ENCODE measurements at places on chromosomes 1 and 21. TPM values are rescaled to one million over a fixed set of nuclear protein-coding genes. Genes with fewer than 3 reads are reported as not detected.

DNA sequence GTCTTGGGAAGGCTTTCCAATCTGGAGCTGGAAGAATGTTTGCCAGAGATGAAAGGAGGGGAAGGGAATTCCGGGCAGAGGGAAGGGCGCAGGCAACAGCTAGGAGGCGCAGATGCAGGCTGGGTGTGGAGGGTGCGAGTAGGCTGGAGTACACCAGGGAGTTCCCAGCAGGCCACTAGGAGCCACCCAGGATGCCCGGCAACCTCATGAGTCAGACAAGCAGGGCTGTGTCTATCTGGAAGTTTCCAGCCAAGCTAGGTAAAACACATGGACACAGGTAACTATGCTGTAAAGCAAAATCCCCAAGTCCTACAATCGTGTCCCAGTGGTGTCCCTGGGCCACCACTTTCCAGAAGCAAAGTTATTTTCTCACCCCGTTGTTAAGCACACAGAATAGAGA is 990 bp upstream of the NBL1 start:
- no peak for DNase-seq

GRCh38 chr1:67788904-67789303 is 44.4 kb downstream of the GNG12 start:
- DNase-seq = no peak

DNA sequence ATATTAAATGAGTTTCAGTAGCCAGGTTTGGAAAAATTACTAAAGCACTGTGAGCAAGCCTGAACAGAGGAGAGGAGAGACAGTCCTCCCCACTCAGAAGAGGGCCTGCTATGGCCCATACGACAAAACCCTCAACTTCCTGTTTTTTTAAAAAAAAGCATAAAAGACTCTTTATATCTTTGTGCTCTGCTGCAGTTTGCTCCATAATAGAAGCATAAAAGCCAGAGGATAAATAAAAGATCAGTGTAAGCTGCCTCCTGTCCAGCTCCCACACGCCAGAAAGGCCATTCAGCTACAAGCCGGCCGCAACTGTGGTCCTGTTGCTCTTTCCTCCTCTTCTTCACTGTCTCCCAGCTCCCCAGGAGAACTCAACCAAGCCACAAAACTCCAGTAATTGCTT is 37.8 kb downstream of the NID1 start:
- no peak for DNase-seq

DNA sequence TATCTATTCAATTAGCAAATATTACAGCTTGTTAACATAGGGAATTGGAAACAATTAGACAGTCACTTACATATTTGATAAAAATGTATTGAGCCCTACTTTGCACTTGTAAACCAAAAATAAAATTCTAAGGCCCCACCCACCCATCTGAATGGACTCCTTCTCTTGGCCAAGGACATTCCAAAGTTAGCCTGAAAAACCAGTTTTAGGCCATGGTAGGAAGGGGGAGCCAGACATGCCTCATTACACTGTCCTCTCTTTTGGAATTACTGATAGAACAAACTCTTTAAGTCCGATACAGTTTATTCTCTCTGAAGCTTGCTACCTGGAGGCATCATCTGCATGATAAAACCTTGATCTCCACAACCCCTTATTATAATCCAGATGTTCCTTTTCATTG is 28.0 kb upstream of the TSPAN2 start:
- no peak for DNase-seq

TAS1R1 gene
- not detected for total RNA-seq

PRAMEF18 gene
- total RNA-seq = not detected

GRCh38 chr1:168698453-168698852 is 30.6 kb downstream of the DPT start:
- no peak for DNase-seq

GNG4 gene
- total RNA-seq = 3.1 TPM

DNA sequence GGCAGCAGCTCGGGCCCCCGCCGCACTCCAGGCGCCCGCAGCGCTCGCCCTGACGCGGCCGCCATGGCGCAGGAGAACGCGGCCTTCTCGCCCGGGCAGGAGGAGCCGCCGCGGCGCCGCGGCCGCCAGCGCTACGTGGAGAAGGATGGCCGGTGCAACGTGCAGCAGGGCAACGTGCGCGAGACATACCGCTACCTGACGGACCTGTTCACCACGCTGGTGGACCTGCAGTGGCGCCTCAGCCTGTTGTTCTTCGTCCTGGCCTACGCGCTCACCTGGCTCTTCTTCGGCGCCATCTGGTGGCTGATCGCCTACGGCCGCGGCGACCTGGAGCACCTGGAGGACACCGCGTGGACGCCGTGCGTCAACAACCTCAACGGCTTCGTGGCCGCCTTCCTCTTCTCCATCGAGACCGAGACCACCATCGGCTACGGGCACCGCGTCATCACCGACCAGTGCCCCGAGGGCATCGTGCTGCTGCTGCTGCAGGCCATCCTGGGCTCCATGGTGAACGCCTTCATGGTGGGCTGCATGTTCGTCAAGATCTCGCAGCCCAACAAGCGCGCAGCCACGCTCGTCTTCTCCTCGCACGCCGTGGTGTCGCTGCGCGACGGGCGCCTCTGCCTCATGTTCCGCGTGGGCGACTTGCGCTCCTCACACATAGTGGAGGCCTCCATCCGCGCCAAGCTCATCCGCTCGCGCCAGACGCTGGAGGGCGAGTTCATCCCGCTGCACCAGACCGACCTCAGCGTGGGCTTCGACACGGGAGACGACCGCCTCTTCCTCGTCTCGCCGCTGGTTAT is 2.8 kb downstream of the KCNJ9 start:
- DNase-seq = peak; percentile 90

GRCh38 chr1:79657951-79658658 is 651.6 kb upstream of the ADGRL4 start:
- DNase-seq = no peak

- DNase-seq = peak; percentile 83
Observed at GRCh38 chr1:173190101-173190936, 16.8 kb downstream of the TNFSF4 start.

DNA sequence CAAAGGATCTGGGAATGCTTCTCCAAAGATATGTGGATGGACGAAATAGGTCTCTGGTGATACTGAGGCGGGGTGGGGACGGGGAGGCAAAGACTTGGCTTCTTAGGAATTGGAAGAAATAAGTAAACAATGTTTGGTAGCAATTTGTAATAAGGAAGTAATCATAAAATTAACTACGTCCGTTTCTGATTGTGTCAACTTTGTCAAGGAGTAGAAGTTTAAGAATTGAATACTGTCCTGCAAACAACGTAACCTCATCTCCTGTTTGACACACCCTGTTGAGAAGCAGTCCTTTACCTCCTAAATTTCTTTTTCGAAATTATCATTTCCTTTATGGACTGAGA is 471 bp downstream of the POLR3C start:
- no peak for DNase-seq

INTS7 gene
- 6.6 TPM for total RNA-seq

- DNase-seq = no peak
Observed at GRCh38 chr1:229186373-229187056, 84.4 kb upstream of the RAB4A start.

DNA sequence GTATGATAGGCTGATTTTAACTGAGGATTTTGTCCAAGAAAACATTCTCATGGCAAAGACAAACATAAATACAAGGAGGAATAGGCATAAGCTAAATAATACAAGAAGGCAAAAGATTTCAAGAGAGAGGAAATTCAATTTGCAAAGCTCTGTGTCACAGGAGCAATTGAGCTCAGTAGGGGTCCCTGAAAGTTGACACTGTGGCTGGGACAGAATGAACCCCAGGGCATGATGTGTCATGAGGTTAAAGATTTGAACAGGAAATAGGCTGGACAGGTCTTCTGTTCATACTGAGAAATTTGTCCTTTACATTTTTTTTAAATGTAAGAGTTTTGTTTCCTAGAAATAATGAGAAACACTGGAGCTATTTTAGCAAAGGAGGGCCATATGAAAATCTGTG is 555.4 kb upstream of the NEGR1 start:
- DNase-seq = no peak

DNA sequence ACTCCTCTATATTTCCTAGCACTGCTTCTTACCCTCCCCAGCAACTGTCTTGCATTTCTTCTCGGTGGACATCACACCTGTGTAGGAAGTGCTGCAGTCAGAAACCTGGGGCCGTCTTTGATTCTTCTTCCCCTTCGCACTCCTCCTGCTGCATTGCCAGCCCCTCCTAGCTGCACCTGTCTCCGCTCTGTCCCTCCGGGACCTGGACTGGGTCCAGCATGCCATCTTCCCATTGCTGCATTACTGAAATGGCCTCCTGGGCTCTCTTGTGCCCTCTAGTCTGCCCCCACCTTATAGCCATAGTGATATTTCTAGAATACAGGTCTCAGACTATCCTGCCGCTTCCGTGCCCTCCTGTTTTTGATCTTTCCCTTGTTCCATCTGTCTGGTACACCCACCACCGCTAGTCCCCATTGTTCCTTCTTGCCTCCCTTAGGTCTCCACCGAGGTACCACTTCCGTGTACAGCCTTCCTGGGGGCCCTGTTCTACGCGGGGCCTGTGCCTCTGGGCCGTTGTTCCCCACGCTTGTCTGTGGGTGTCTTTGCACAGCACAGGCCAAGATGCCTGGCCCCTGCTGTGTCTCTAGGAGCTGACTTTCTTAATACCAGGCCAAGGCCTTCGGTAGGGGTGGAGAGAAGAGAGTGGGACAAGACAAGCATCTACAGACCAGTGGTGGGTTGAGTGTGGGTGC is 107.6 kb downstream of the GALNT2 start:
- DNase-seq = no peak

GBP1 gene
- 3.3 TPM for total RNA-seq

- DNase-seq = no peak
Observed at GRCh38 chr1:50707824-50708223, 252.2 kb downstream of the FAF1 start.

MIXL1 gene
- total RNA-seq = not detected

IL22RA1 gene
- 49.1 TPM for total RNA-seq

USP21 gene
- 17.8 TPM for total RNA-seq

GRCh38 chr1:180235502-180236239 is 5.6 kb downstream of the LHX4 start:
- DNase-seq = no peak

GPR25 gene
- 1.3 TPM for total RNA-seq

DNA sequence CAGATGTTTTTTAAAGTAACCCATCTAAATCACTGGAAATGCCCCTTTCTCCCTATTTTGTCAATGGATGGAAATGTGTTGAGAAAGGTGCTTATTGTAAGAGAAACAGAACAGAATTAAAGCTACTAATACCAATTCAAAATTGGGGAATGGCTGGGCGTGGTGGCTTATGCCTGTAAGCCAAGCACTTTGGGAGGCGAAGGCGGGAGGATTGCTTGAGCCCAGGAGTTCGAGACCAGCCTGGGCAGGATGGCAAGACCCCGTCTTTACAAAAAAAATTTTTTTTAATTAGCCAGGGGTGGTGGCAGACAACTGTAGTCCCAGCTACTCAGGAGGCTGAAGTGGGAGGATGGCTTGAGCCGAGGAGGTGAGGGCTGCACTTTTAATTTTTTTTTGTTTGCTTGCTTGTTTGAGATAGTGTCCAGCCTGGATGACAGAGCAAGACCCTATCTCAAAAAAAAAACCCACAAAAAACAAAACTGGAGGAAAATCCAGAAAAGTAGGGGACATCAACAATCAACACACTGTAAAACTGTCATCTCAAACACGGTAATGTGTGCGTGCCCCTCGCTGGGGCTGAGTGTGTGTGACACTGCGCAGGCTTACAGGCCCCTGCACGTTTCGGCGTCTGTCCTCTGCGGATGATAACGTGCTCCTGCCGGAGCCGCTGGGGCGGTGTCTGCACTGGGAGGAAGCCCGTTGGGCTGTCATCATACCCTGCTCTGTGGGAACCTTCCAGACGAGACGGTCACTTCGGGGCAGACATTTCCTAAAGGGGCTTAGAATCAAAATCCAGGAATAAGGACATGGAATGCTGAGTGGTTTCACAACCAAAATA is 11.6 kb upstream of the POFUT2 start:
- DNase-seq = no peak
